Activated CD4-positive, alpha-beta T cell treated with anti-CD3 and anti-CD28 coated beads, Interleukin-2, amount 50 U/mL, for 48 hours (primary cell): ENCODE measurements at places on chromosomes 2 and 18.

GRCh38 chr2:55511508-55512124 lies 7.9 kb upstream of the CFAP36 start:
- DNase-seq = no peak

GRCh38 chr2:16371751-16372150 lies 293.9 kb downstream of the CYRIA start:
- DNase-seq = no peak

GRCh38 chr2:27041752-27042151 lies 9.0 kb downstream of the TMEM214 start:
- no peak for DNase-seq

DNA sequence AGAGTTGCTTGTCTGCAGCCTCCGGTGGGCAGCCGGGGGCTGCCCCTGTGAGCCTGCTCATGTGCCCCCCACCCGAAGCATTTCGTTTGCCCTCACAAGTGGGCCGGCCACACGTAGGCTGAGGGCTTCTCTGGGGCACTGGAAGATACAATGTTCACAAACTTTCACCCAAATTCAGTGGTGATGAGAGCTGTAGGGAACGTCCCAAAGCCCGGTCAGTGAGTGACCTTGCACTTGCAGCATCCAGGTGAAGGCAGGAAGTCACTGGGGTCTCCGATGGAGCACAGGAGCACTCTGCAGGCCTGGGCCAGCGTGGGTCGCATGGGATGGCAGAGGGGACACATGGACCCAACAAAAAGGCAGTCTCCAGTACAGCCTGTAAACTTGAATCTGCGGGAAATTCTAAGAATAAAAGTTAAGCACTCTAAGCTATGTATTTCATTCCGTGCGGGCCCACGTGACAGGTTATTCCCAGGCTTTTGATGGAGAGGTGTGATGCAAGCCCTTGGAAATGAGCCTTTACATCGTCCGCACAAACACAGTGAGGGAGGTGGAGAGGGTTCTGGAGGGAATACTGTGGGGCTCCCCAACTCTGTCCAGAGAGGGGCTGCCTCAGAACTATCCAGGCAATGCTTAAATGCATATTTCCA lies 42.5 kb downstream of the CNGA3 start:
- DNase-seq = no peak

- DNase-seq = no peak
Observed at GRCh38 chr2:88696611-88697010, 5.1 kb downstream of the RPIA start.

DNA sequence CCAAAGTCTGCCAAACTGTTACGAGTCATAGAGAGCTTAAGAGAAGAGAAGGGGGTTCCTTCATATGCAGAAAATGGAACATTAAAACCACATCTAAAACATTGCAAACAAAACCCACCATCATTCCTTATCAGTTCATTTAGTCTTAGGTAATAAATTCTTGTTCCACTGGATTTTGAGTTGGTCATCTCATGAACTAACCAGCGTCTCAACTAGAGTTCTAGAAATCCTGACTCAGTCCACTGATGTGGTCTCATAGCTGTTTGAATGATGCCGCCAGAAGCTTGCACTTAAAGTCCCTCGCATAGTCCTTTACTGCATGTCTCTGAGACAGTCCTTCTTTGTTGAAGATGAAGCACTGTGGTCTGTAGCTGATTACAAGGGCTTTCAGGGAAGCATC lies 15.0 kb upstream of the CAB39 start:
- no peak for DNase-seq

- DNase-seq = no peak
Observed at GRCh38 chr2:131148426-131148825, 43.3 kb downstream of the PLEKHB2 start.

DNA sequence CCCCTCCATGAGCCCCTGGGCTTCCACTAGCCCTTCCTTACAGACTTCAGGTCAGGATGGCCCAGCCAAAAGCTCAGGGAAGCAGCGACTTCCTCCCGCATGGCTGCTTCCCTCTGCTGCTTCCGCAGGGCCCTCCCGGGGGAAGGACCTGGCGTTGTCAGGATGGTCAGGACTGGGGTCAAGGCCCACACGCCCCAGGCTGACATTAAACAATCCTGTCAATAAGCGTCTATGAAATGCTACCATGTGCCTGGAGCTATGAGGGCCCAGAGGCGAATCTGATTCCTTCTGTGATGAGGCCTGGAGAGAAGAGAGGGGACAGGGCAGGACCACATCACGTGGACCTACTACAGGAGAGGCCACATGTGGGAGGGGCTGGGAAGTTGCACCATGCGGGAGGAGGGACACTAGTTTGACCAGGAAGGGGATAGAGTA lies 17.3 kb downstream of the CYS1 start:
- no peak for DNase-seq

- no peak for DNase-seq
Observed at GRCh38 chr2:24494410-24494809, 3.4 kb downstream of the NCOA1 start.

GRCh38 chr2:108267101-108267500 lies 21.6 kb upstream of the SULT1C2 start:
- no peak for DNase-seq

- DNase-seq = peak; percentile 42
Observed at GRCh38 chr18:72652990-72653593, 109.0 kb upstream of the CBLN2 start.

DNA sequence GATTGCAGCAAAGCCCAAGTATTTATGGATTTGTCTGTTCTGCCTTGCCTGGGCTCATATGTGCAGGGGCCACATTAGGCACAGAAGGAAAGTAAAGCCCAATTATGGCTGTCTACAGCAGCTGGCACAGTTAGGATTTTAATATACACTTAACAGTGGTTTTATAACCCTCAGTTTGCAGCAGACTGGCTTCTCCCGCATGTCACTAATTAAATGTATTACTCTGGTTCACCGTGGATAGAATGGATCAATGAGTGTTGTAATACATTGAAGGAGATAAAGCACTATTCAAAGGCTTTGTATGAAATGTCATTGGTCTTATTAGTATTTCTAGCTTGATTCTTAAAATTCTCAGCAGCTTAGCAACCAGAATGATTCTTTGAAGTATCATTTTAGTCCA lies 320.2 kb downstream of the KCNS3 start:
- DNase-seq = no peak

GRCh38 chr18:55781481-55781957 lies 193.5 kb upstream of the TCF4 start:
- no peak for DNase-seq

GRCh38 chr2:157413326-157414035 lies 30.4 kb downstream of the CYTIP start:
- DNase-seq = peak; percentile 58

GRCh38 chr2:164110515-164110914 lies 374.7 kb upstream of the FIGN start:
- DNase-seq = no peak

DNA sequence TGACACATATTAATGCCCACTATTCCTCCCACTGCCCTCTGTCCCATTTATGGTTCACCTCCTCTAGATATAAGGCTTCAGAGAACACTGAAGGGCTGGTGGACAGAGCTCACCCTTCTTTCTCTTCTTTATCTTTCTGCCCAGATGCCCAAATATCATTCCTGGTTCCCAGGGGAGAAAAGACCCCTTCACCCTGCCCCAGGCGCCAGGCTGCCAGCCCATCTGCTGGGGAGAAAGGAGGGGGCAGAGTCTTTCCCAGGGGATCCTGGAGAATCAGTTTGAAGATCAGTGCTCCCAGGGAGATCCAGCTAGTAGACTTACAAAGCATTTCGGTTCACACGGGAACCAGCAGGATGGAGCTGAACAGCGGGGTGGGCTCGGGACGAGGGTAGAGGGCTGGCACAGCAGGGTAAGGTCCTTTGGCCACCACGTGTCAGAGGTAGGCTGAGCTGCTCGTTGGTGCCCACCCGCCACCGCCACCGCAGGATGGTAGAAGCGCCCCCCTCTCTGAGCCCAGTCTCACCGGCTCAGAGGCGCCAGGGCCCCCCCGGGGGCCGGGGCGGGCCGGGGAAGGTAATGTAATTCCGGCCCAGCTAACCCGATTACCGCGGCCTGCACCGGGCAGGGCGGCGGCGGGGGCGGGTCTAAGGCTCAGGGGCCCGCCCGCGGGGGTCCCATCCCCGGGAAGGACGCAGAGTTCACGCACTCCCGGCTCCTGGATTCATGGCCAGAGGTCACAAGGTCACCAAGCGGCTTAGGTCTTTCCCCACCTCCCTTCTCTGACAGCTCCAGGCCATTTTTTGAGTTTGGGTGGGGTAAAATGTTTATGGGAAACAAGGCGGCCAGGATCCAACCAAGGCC lies 1.3 kb upstream of the TLX2 start:
- DNase-seq = no peak

- no peak for DNase-seq
Observed at GRCh38 chr2:71778514-71778913, 325.2 kb downstream of the DYSF start.

- DNase-seq = no peak
Observed at GRCh38 chr2:112923967-112924338, 13.0 kb downstream of the IL37 start.

DNA sequence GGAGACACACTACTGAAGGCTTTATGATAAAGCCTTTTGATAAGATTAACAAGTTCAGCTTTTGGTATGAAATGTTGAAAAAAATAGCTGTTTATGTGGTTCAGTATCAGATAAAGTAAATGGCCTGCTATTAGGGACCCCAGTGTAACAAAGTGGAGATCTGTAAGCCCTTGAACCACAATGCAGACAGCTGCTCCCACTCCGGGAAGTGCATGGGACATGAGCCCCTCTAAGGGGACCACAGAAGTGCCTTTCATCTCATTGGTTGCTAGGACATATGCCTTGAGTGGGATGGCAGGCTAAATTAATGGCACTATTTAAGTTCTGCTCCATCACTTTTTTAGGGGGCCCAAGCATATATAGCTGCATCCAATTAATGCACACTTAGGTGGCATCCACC lies 167.6 kb upstream of the SOX11 start:
- DNase-seq = no peak

DNA sequence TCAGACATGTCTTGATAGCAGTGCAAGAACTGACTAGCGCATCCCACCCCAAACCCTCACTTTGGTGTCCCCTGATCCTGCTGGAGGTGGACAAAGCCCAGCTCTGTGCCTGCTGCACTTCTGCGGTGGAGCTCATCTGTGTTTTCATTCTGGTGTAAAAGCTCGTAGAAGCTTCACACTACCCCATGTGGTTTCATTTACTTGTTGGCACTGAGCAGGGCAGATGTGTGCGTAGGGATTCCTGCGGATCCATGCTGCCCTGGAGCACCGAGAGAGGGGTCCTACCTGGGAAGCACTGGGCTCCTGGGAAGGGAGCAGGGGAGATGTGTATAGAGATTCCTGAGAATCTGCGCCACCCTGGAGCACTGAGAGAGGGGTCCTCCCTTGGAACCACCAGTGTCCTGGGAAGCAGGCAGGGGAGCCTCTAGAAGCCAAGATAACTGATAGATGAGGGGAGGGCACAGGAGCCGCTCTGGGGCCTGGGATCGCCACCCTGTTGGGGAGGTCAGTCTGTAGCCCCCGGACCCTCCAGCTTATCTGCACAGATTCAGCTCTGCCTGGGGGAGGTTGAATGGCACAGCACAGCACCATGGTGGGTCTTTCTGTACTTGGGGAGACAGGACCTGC lies 106.9 kb upstream of the OTOS start:
- no peak for DNase-seq

DNA sequence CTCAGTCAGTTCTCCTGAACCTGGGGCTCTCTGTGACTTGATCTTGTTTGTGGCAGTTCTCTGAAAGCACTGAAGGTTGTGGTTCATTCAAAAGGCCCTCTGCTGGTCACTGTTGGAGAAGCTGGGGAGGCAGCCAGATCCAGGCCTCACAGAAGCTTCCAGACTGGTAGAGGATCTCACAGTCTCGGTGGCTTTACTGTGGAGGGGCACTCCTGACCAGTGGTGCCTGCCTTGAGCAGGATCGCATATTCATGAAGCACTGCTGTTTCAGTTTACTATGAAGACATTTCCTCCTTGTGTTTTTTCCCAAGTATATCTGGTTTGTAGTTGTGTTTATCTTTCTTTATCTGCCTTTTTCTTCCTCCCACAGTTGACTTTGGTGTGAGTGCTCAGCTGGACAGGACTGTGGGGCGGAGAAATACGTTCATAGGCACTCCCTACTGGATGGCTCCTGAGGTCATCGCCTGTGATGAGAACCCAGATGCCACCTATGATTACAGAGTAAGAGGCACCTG lies 133.9 kb downstream of the MAP4K4 start:
- DNase-seq = peak; percentile 74

DNA sequence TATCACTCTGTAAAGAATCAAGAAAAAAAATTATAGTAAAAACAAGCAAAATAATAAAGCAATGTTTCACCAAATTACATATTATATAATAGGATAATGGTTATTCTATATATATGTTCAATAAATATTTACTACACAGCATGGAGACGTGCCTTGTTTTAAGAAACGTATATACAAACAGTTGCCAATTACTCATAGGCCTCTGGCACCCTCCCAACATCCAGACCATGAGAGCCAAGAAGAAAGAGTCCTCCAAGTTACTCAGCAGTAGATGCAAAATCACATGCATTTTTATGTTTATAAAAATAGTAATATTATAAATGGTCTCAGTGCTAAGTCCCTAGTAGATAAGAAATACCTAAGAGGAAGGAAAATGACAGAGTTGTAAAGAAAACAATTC lies 64.8 kb downstream of the REV1 start:
- no peak for DNase-seq

GRCh38 chr2:235007664-235008457 lies 56.0 kb downstream of the SH3BP4 start:
- no peak for DNase-seq

DNA sequence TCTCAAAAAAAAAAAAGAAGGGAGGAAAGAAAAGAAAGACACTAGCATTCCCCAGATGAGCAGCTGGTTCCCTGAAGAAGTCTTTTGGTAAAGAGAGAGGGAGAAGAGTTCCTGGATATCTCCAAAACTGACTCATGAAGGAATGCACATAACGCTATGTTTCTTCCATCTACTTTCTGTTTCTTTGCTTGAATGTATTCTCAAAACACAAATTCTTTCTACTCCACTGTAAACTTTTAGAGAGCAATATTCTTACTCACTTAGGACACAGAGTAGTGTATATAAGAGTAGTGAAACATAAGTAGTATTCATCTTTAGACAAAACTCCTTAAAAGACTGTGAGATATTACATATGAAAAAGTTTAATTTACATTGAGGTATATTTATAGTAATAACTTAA lies 64.2 kb downstream of the TRIP12 start:
- DNase-seq = no peak

GRCh38 chr2:185952100-185952499 lies 213.5 kb downstream of the FSIP2 start:
- no peak for DNase-seq

DNA sequence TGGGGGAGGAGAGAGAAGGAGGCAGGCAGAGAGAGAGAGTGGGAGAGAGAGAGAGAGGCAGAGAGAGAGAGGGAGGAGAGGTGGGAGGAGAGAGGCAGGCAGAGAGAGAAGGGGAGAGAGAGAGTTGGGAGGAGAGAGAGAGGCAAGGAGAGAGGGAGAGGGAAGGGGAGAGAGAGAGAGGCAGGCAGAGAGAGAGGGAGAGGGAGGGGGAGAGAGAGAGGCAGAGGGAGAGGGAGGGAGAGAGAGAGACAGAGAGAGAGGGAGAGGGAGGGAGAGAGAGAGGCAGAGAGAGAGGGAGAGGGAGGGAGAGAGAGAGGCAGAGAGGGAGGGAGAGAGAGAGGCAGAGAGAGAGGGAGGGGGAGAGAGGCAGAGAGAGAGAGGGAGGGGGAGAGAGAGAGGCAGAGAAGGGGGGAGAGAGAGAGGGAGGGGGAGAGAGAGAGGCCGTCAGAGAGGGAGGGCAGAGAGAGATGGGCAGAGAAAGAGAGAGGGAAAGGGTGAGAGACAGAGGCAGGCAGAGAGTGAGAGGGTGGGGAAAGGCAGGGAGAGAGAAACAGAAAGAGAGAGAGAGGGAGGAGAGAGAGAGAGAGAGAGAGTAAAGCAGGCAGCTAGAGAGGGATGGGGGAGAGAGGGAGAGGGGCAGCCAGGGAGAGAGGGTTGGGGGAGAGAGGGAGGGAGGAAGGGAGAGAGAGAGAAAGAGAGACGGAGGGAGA lies 122.2 kb upstream of the PXDN start:
- no peak for DNase-seq
